Esophagus squamous epithelium (tissue), 5 donors: ENCODE measurements at places on chromosomes 13 and 19. TPM values are rescaled to one million over a fixed set of nuclear protein-coding genes. Genes with fewer than 3 reads are reported as not detected.

The SLC1A5 gene
- total RNA-seq = 117 TPM

The GPR12 gene
- not detected for total RNA-seq

- no peak for DNase-seq
Observed at GRCh38 chr19:44822177-44822576, 13.3 kb downstream of the BCAM start.

DNA sequence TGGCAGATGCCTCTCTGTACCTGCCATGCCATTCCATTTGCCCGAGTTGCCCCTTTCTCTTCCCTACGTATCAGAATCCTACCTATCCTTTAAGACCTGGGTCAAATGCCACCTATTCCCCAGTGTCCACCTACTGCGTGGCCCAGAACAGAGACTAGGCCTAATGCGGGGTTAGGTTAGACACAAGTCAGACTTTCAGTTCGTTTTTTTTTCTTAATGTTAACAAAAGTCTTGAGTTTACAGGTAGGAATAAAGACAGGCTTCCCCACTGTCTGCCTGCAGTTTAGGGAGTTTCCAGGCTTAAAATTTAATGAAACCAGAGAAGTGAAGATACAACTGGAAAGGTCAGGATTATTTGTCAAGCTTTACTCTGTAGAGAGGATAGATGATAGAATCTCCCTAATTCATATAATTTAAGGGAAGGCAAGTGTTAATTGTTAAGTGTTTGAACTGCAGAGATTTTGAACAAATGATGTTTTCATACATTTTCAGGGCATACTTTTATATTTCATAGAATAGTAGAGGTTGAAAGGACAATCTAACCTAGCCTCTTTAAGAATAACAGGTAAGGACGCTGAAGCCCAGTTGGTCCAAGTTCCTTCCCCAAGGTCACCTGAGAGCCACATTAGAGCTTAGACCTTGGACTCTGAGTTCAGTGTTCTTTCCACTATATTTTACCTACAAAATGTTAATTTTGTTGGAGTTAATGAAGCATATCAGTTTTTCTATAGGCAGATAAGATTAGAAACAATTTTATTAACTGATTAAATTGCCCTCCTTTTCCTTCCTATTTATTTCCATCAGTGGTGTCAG lies 35.8 kb downstream of the FRY start:
- no peak for DNase-seq

GRCh38 chr19:5894704-5895349 lies 8.8 kb downstream of the NDUFA11 start:
- DNase-seq = no peak

GRCh38 chr19:17234911-17235299 lies 8.9 kb downstream of the OCEL1 start:
- DNase-seq = no peak

DNA sequence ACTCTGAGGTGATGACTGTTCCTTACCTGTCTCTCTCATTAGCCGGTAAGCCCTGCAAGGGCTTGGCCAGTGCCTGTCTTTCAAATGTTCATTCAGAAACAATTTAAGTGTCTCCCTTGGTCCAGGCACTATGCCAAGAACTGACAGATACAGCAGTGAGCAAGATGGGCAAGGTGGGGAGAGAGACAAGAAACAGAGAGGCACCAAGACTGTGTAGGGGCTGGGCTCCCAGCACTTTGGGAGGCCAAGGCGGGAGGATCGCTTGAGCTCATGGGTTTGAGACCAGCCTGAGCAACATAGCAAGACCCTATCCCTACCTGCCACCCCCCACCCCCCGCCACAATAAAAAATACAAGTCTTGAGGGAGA lies 1.3 kb upstream of the CCNE1 start:
- no peak for DNase-seq

GRCh38 chr13:21445759-21446158 lies 13.3 kb downstream of the ZDHHC20 start:
- no peak for DNase-seq

DNA sequence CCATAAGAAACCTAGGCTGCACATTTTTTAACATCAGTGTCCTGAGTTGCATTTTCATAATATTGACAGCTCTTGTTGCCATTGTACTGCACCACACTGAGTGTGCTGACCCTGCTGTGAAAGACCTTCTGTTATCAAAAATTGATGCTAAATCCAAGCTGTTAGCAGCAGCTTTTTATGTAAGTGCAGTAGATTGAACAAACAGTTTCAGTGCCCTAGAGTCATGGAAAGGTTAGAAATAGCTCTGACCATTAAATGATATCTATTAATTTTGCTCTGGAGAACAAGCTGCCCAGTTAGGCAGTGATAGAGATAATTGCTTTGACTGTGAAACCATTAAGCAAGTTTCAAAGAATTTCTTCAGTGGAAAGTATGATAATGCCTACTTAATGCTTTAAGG lies 1289.2 kb upstream of the PCDH20 start:
- no peak for DNase-seq

- DNase-seq = no peak
Observed at GRCh38 chr19:23917856-23918255, 3.2 kb downstream of the ZNF726 start.

DNA sequence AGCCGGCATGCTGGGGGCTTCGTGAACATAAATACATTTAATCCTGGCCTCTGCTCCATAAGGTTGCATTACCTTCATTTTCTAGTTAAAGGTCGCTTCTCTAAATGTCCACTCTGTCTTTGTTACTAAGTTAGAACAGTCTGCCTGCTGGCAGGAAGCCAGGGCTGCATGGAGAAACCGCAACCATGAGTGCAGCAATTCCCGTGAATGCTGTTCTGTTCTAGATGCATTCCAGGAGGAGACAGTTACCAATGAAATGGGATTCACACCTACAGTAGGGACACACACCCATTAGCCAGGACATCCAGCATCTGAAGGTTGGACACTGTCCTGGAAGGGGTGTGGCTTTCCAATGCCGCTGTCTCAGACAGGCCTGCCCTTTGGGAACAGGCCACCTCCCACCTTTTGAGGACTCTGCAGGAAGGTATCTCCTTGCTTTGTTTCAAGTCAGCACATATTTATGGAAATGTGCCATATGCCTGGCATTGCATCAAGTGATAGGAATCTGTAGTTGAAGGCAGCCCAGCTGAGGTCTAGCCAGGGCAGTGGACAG lies 129.7 kb downstream of the SLC7A1 start:
- no peak for DNase-seq

GRCh38 chr19:53977429-53977990 lies 13.9 kb upstream of the CACNG6 start:
- no peak for DNase-seq

The CHMP2A gene
- 77.1 TPM for total RNA-seq

The KIR3DL1 gene
- not detected for total RNA-seq

DNA sequence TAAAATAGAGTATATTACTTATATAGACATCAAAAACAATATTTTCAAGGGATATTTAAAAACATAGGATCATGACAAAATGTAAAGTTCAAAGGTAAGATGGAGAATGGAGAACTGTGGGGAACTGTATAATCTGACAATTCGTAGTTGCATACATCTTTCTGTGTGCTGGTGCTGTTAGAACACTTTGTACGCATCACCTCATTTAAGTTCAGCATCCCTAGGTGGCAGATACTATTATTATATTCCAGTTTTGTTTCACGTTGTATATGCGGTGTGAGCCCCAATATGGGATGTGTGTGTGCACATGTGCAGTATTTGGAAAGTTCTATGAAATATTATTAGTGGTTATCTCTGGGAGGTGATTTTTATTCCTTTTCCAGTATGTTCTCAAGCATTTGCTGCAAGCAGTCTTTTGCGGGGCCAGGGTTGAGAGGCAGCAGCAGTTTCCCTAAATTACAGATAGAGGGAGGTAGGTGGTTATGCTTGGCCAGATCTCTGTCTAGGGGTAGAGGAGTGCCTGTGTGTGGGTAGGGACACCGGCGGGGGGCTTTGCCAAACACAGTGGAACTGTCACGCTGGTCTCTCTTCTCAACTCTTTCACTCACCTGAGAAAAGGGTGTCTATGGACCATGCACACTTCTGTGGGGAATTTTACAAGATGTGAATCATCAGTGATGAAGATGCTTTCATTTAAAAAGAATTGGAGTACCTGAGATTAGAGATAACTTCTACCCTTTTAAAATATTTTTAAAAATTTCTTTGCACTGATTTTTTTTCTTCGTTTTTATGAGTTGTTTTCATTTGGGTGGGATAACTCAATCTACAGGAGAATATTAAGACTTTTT lies 55.6 kb upstream of the ALOX5AP start:
- DNase-seq = no peak

GRCh38 chr13:95676762-95677563 lies at the start of gene DNAJC3:
Gene DNAJC3 (plus strand): TSS chr13:95677139. CDS start chr13:95677256, 117 bp downstream.
- peak; percentile 91 for DNase-seq

The KIR2DL3 gene
- not detected for total RNA-seq

DNA sequence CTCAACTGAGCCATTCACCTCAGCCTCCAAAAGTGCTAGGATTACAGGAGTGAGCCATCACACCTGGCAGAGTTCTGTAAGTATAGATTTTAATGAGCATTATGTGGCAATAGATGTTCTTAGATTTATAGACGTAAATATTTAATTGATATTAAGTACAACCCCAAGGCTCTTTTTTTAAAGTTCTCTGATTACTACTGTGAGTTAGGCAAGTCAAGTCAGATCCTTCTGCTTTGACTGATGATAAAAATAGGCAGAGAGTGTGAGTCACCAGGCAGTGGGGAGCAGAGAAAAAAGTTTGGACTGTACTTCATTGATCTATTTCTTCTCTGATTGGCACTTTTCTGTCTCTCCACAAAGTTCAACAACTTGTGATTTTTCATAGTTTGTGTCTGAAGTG lies 1379.9 kb downstream of the UQCRFS1 start:
- no peak for DNase-seq

DNA sequence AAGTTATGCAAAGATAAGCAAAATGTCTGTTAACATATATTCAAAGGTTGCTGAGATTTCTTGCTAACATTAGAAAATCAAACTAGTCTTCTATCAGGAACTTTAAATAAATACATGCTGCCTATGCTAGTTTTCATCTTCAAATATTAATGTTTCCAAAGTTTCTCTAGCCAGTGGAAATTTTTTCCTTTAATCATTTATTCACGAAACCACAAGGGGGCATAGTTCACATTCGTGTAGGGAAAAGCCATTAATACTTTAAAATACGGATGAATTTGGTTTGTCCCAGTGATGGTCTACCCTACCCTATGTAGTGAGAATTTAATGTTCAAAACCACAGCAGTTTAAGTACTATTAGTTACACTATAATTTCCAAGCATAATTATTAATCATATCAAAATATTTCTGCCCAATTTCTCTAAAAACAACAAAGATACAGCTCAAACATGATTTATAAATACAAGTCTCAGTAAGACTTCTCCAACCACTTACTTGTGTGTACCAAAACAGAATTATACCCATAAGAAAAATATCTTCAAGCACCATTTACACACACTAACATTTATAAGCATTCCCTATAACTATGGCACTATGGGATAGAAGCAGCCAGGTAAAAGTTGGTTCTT lies 16.2 kb downstream of the NUFIP1 start:
- DNase-seq = no peak

DNA sequence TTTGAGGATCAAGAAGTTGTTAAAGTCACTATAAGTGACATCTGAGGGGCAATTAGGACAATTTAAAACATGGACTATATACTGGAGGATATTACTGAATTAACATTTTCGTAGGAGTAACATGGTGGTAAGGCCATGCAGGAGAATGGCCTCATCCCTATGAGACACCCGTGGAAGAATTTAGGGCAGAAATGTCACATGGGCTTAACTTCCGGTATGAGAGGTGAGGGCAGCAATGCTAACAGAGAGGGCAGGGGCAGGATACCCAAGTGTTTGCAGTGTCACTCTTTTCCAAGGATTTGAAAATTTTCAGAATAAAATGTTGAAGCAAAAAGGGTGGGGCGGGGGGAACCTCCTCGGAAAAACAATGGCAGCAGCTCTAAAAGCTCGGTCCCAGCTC lies 23.6 kb downstream of the RANBP3 start:
- DNase-seq = no peak

GRCh38 chr13:40480012-40480914 lies 186.2 kb downstream of the FOXO1 start:
- DNase-seq = no peak

DNA sequence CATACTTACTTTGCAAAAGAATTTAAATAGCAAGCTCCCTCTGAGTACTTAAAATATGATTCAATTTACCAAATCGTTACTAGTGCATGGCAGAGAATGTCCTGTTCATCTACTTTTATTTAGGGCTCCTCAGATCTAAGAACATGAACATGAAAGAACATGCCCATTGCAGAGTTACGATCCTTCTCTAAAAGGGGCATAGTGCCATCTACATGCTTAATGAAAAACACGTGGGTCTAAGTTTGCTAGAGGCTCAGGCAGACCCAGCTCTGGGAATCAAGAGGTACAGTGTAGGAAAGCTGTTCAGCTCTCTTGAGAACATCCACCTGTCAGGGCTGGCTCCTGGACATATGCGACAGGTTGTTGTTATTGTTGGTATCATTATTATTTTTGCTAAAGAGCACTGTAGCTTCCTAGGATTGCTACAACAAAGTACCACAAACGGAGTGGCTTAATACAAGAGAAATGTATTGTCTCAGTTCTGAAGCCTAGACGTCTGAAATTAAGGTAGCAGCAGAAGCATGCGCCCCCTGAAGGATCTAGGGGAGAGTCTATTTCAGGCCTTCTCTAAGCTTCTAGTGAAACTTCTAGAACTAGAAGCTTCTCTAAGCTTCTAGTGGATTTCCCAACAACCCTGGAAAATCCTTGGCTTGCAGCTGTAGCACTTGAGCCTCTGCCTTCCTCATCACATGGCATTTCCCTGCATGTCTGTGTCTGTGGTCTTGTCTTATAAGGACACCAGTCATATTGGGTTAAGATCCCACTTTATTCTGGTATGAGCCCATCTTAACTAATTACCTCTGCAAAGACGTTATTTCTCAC lies 133.9 kb downstream of the DCT start:
- DNase-seq = no peak

- no peak for DNase-seq
Observed at GRCh38 chr19:13997631-13997962, 8.5 kb downstream of the RFX1 start.

DNA sequence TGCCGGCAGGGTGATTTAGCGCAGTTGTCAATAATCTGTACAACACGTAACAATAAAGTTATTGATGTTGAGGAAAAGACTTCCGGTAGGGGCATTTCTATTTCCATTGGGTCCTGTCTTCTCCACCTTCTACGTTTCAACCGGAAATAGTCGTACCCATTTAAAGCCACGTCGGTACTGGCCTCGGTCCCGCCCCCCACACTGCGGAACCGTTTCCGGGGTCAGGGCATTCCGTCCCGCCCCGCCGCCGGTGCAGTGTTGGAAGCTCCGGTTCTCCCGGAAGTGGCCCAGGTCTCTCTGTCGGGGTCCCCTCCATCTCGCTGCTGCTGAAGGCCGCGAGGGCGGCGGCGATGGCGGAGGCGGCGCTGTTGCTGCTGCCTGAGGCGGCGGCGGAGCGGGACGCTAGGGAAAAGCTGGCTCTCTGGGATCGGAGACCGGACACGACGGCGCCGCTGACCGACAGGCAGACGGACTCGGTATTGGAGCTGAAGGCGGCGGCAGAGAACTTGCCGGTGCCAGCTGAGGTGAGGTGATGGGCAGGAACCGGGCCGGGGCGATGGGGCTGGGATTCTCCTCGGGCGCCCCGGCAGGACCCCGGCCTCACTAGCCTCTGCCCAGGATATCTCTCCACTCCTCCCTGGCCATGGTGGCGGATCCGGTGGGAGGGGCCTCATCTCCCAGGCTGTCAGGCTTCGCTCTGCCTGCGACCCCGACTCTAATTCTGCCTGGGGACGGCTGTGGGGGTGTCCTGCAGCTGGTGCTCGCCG lies at the start of gene COG3:
Gene COG3 (plus strand): TSS at position 253 of the 767 bp plus-strand sequence. CDS start 98 bp downstream, at position 351.
- peak; percentile 62 for DNase-seq
